ENCODE measurements at places on chromosomes 7 and 10. TPM values are rescaled to one million over a fixed set of nuclear protein-coding genes. Genes with fewer than 3 reads are reported as not detected.

The MAGI2 gene
- 0.14 TPM for total RNA-seq

DNA sequence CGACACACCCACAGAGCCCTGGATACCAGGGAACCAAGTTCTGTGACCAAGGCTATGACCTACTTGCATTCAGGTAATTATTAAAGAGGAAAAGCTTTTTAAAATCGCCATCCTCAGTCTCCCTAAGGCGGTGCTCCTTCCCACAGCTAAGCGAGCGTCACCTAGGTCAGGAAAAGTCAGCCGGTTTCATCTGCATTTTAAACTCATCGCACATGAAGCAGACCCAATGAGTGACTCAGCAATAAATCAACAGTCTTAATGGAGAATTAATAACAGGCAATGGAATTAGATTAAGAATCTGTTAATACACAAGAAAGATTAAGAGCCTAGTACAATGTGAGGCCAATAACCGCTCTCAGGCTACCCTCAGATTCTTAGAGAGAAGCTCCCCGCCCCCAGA lies 59.2 kb downstream of the HSPA12A start:
- no peak for DNase-seq
- H3K27me3 ChIP-seq: peaks cover 26% of the 10 kb centered on the region
- no peak overlapping the region for H3K4me3 ChIP-seq

DNA sequence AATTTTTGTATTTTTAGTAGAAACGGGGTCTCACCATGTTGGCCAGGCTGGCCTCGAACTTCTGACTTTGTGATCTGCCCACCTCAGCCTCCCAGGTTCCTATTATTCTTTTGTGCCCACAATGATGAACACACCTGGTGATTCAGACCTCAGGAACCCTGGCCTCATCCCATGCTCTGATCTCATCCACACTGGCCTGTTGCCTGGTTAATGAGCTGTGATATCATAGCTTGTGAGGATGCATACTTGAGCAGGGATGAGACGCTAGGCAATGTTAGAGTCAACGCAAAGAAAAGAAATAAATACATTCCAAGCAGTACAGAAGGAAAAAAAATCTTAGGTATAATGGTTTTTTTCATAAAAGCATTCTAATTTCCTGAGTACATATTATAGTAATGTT lies 82.4 kb upstream of the RNF32 start:
- H3K4me3 ChIP-seq: no peak overlapping the region
- no peak overlapping the region for H3K27ac ChIP-seq
- DNase-seq: no peak

The NAMPT gene
- total RNA-seq: 590 TPM

GRCh38 chr10:112546474-112546873 lies 99.5 kb downstream of the VTI1A start:
- H3K27me3 ChIP-seq: no peaks in the 10 kb centered on the region
- no peak overlapping the region for H3K27ac ChIP-seq
- DNase-seq: no peak
- peaks cover 31% of the 10 kb centered on the region for H3K36me3 ChIP-seq
- no peaks in the 10 kb centered on the region for H3K4me1 ChIP-seq
- H3K4me3 ChIP-seq: no peak overlapping the region

DNA sequence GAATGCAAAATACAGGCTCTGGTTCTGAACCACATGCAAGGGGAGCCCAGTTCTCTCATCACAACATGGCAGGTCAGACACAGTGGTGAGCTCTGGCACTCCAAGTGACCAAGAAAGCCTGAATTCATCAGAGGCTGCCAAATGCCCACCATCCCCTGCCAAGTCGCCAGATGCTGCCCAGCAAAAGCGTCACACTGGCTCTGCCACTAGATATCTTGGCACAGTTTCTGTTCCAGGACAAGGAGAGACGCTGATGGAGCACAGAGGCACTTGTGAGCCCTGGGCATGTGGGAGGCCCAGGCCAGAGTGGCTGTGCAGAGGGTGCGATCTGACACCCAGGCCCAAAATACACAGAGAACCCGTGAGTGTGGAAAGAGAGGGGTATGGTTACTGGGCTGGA lies 57.8 kb downstream of the GAD2 start:
- no peaks in the 10 kb centered on the region for H3K36me3 ChIP-seq
- DNase-seq: no peak
- H3K4me3 ChIP-seq: no peak overlapping the region
- no peaks in the 10 kb centered on the region for H3K4me1 ChIP-seq

DNA sequence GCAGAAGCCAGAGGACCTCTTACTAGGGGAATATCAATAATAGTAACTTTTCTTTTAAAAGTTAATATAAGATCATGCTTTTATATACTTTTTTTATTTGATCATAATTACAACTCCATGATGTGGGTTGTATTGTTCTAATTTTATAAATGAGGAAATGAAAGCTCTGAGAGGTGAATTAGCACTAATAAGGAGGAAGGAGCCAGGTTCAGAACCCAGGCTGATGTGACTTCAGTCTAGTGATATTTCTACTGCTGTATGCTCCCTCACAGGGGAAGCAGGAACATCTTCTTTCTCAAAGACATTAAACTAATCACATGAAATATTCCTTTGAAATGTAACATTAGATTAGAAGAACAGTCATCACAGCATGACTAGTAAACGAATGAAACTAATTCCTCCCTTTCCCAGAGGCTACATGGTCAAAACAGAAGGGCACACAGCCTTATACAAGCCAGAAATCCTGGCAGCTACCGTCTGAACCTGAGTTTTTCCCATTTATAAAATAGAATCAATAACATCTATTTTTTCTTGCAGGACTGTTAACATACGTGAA lies 81.4 kb upstream of the GJD4 start:
- no peaks in the 10 kb centered on the region for H3K27me3 ChIP-seq
- H3K27ac ChIP-seq: no peak overlapping the region
- peaks cover 3% of the 10 kb centered on the region for H3K4me1 ChIP-seq
- H3K4me3 ChIP-seq: no peak overlapping the region
- DNase-seq: no peak

The SNX8 gene
- 48.7 TPM for total RNA-seq

GRCh38 chr10:51121861-51122260 lies 47.6 kb downstream of the PRKG1 start:
- no peak overlapping the region for H3K4me3 ChIP-seq
- no peak overlapping the region for H3K27ac ChIP-seq
- no peaks in the 10 kb centered on the region for H3K36me3 ChIP-seq
- H3K27me3 ChIP-seq: no peaks in the 10 kb centered on the region

- no peak overlapping the region for H3K27ac ChIP-seq
- H3K36me3 ChIP-seq: no peaks in the 10 kb centered on the region
- H3K27me3 ChIP-seq: no peaks in the 10 kb centered on the region
- no peak overlapping the region for H3K4me3 ChIP-seq
- H3K4me1 ChIP-seq: no peaks in the 10 kb centered on the region
These were observed 66.6 kb upstream of the PHYHIPL start for GRCh38 chr10:59109826-59110225.

GRCh38 chr10:119241066-119241465 lies 33.7 kb downstream of the GRK5 start:
- no peak overlapping the region for H3K27ac ChIP-seq
- H3K4me3 ChIP-seq: no peak overlapping the region
- DNase-seq: no peak
- peaks cover 30% of the 10 kb centered on the region for H3K4me1 ChIP-seq
- H3K27me3 ChIP-seq: no peaks in the 10 kb centered on the region

The GPR22 gene
- total RNA-seq: not detected

The PRR15 gene
- not detected for total RNA-seq

Data from activated naive CD8-positive, alpha-beta T cell treated with anti-CD3 and anti-CD28 coated beads for 36 hours (primary cell).